ENCODE measurements at places on chromosomes 3 and 15.

DNA sequence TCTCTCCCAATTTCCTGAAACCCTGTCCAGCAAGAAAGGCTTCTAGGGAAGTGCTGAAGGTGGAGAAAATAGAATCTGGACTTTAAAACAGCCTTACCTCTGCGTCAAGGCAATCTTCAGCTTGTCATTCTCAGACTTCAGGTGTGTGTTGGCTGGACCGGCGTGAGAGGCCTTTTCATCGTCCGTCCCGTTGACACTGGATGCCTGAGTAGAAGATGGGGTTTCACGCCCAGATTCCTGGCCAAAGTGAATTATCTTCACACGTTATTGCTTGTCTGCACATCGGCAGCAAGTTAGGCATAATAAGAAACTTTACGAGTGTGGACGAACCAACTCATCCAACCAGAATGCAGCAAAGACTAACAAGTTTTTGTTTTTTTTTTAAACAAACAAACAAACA lies 49.5 kb downstream of the WHAMM start:
- DNase-seq, result no peak

- DNase-seq, result no peak
Measured at GRCh38 chr3:127206154-127206553, 13.2 kb downstream of the PRR23E start.

DNA sequence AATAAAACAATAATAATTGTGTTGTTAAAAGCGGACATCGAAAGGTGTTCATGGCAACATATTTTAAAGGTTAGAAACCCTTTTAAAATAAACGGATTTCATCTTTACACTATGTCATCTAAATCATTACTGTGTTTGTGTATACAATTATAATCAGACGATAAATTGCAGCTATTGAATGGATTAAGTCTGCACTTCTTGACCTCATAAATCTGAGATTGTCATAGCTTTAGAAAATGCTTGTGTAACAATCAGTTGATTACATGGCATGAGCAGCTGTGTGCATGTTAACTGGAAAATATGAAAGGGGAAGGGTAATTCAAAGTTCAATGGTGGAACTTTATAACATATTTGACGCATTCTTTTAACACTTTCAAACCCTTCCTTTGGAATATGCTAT lies 152.4 kb upstream of the MDFIC2 start:
- no peak for DNase-seq

DNA sequence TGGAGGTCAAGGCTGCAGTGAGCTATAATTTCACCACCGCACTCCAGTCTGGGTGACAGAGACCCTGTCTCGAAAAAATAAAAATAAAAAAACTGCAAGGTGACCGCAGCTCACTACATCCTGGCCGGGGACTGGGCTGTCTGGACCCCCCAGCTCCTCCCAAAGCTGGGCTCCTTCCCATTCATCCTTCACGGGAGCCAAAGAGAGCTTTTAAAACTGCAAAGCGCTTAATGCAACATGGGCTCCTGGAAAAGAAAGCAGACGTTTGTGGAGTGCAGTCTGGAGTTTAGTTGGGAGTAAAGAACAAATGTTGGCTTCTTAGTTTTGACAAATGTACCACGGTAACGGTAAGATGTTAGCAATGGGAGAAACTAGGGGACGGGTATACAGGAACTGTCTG lies 12.1 kb downstream of the PLXND1 start:
- DNase-seq, result no peak

- DNase-seq, result no peak
Measured at GRCh38 chr3:103085465-103085864, 650.6 kb downstream of the ZPLD1 start.

GRCh38 chr3:13574798-13575451 lies 26.0 kb downstream of the FBLN2 start:
- DNase-seq, result no peak

- DNase-seq, result no peak
Measured at GRCh38 chr15:67927501-67928168, 87.8 kb upstream of the RNU6-1 start.
